ENCODE measurements at places on chromosomes 16 and 17.
A peak's percentile ranks its signal among the peaks of the same experiment; 100 is the strongest.

GRCh38 chr17:38428643-38429371, 543 bp downstream of the ARHGAP23 start:
- DNase-seq, result no peak

DNA sequence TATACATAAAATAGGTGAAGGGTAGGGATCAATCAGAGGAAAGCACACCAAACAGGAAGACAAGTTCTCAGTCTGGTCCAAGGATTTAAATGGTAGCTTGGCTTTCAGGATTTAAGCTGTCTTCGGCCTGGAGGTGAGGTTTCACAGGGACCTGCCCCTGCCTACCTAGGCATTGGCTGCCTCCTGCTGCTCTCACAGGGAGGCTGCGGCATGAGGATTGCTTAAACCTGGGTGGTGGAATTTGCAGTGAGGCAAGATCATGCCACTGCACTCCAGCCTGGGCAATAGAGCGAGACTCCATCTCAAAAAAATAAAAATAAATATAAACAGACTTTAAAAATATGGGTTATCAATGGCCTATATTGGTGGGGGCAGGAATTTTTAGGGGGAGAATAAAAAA, 114.5 kb downstream of the GAS7 start:
- DNase-seq, result no peak

- DNase-seq, result no peak
These were observed 34.9 kb upstream of the LGALS9 start for GRCh38 chr17:27596096-27596495.

DNA sequence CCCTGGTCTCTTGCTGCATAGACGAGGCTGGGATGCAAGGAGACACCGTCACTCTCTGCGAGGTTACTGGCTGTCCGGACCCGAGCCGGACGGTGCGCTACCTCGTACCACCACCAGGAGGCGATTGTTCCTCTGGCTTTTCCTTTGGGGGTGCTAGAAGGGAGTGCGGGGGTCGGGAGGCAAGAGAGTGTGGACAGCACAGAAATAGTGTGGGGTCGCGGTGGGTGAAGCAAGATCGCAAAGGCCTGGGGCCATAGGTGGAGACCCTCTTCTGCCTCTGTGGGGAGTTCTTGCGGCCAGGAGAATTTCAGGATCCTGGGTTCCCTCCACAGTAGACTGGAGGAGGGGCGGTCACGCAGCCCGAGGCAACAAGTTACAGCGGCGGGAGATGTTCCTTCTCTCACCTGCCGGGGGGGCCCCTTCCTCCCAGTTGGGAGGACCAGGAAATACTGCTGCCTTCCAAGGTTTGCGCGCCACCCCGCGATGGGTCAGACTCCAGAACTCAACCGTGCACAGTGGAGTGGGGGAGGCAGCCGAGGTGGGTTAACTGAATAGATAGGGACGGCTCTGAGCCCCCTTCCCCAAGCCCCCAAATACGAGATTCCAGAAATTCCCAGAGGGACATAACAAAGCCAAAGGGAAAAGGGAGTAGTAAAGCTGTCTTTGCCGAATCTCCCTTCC, 6.9 kb downstream of the PHOSPHO1 start:
- DNase-seq, result peak; percentile 18

DNA sequence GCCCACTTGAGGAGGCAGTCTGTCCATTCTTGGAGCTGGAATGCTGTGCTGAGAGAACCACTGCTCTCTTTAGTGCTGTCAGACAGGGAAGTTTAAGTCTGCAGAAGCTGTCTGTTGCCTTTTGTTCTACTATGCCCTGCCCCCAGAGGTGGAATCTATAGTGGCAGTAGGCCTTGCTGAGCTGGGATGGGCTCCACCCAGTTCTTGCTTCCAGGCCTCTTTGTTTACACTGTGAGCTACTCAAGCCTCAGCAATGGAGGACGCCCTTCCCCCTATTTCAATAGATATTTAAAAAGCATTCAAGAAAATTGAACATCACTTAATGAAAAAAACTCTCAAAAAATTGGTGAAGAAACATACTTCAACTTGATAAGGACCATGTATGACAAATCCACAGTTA, 313.5 kb downstream of the PHKB start:
- DNase-seq, result no peak

- DNase-seq, result no peak
These were observed 41.5 kb downstream of the TOM1L2 start for GRCh38 chr17:17930674-17931073.

DNA sequence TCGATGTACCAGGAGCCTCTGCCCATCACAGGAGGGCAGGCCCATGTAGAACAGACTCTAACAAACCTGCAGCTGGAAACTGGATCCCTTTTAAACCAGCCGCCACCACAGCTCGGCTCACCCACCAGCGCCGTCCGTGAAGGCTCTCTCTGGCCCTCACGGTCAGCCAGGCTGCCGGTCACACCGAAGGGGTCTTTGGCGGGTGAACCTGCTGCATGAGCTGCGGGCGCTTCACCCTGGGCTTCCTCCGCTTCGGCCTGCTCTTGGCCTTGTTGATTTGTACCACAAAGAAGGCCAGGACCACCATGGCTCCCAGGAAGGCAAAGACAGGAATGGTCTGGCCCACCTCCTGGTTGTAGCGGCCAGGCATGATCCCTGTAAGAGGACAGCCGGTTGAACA, 11.7 kb upstream of the SLC38A8 start:
- DNase-seq, result no peak

GRCh38 chr17:39116224-39116623, 35.2 kb downstream of the PLXDC1 start:
- DNase-seq, result no peak

GRCh38 chr16:29011112-29011511, 26.3 kb downstream of the LAT start:
- no peak for DNase-seq

DNA sequence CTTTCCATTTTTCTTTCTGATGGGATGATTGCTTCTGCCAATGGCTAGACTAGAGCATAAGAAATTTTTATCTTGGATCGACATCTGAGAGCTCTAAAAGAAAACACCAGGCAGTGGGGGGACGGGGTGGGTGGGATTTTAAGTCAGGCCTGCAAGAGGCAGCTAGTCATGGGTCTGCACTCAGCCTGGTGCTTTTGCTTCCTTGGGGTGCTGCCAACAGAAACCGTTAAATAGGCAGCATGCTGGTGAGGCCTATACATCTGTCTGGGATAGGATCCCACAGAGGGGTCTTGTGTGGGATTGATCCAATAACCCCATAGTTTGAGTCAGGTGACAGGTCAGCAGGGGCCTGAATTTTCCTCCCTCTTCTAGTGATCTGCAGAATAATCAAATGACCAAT, 26.9 kb downstream of the ZNRF1 start:
- no peak for DNase-seq

GRCh38 chr16:4692460-4693295, 684 bp upstream of the NUDT16L1 start:
- DNase-seq, result peak; percentile 27

- no peak for DNase-seq
These were observed 9.1 kb upstream of the UBB start for GRCh38 chr17:16371742-16372141.

- DNase-seq, result no peak
These were observed 8.2 kb downstream of the WDR45B start for GRCh38 chr17:82640036-82640435.

DNA sequence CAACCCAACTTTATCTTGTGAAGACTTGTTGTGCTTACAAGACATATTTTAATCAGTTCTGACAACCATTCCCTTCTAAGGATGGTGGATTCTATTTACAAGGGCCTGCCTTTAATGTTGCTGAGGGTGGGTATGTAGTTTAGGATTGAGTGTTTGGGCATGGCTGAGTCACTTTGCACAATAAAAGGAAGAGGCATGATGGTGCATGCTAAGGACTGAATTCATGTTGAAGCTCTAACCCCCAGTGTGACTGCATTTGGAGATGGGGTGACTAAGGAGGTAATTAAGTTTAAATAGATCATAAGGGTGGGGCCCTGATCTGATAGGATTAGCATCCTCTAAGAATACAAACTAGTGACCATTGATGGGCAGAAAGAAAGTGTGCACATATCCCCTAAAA, 196.1 kb upstream of the HS3ST3A1 start:
- no peak for DNase-seq

GRCh38 chr17:69141431-69142174, at the start of gene ABCA6:
TSS of gene ABCA6 (minus strand) at chr17:69141895. CDS start at chr17:69140703, 1,192 bp downstream.
- DNase-seq, result no peak

GRCh38 chr17:41739661-41740352, 5.4 kb upstream of the HAP1 start:
- no peak for DNase-seq

GRCh38 chr17:27846042-27846655, 45.8 kb upstream of the NOS2 start:
- no peak for DNase-seq

DNA sequence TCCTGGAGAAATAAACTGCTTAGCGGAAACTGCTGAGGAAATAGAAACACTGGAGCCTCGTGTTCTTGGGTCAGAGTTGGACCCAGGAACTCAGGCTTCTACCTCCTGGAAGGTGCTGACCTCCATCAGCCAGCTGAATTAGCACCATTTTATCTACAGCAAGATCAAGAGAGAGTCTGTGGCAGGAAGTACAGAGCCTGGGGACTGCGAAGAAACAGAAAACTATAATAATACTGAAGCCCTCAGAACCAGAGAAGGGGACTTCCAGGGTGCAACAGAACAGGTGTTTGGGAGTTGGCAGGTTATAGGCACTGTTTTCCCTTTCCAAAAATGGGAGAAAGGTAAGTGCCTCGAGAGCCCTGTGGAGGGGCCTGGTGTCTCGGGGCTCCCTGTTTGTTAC, 379.7 kb downstream of the CA10 start:
- DNase-seq, result no peak

- no peak for DNase-seq
These were observed 15.8 kb upstream of the TBX21 start for GRCh38 chr17:47717261-47717697.

GRCh38 chr17:20083156-20083859, 74.1 kb downstream of the SPECC1 start:
- no peak for DNase-seq

- DNase-seq, result no peak
These were observed 321.3 kb downstream of the SEC14L1 start for GRCh38 chr17:77462090-77462489.

DNA sequence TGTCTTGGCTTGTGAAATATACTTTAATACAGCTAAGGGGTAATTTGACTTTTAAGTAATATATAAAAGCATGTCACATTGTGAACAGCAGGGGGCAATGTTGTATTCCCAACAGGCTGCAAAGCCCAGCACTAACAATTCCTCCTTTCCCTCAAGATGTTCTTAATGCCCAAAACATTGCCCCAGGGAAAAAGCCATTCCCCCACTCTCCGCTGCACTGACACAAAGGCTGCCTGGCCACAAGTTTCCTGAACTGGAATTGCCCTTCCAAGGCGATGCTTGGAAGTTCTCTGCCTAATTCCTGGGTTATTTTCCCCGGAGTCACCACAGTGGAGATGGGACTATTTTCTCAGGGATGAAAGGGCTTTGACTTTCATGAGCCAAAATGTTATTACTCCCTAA, 27.2 kb downstream of the CLEC16A start:
- DNase-seq, result peak; percentile 85

DNA sequence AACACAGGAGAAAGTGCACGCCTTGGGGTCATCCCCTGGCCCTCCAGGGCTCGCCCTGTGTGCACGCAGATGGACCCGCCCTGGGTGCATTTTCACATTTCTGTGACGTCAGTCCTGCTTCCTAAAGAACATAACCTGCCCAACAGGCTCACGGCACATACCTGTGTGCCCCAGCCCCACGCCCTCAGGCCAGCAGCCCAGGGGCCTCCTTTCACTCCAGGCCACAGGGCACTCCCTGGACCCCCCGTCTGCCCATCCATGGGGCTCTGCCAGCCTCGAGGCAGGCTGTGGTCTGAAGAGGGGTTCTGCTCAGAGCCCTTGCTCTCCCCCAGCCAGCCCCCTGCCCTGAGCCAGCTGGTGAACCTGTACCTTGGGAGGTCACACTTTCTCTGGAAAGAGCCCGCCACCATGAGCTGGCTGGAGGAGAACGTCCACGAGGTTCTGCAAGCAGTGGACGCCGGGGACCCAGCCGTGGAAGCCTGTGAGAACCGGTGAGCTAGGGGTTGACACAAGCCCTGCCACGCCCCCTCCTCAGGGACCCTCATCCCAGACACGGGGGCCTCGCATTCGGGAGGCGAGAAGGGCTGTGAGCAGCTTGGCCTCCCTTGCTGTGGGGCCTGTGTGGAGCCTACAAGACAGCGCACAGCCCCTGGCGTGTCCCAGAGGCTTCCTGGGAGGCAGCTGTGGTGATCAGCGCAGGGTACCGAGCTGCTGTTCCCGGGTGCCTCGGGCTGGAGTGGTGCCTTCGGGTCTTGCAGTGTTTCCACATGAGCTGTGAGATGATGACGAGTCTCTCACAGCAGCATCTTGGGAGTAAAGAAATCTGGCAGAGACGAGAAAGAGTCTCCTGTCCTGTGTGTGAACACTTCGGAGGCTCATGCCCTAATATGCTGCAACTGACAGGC, 13.8 kb upstream of the MC1R start:
- no peak for DNase-seq

GRCh38 chr17:74305865-74306654, 20.0 kb upstream of the KIF19 start:
- no peak for DNase-seq

- no peak for DNase-seq
These were observed 14.4 kb upstream of the TIMP2 start for GRCh38 chr17:78939615-78940014.

DNA sequence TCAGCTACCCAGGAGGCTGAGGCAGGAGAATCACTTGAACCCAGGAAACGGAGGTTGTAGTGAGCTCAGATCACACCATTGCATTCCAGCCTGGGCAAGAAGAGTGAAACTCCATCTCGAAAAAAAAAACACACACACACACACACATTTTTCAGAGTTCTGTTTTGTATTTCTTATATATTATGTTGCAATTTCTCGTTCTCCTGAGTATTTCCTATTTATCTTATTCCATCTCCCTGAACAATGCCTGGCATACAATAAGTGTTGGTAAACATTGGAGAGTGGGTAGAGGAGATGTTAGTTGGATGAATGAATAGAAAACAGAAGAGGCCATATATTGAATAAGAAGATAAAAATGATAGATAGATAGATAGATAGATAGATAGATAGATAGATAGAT, 167.8 kb upstream of the CDH5 start:
- DNase-seq, result no peak

Measured in G401 (cell line).